Uterus (tissue), 4 donors: ENCODE measurements at places on chromosomes 6 and 20. TPM values are rescaled to one million over a fixed set of nuclear protein-coding genes. Genes with fewer than 3 reads are reported as not detected.

Gene PHACTR1
- total RNA-seq: 2.4 TPM

Gene SLC22A3
- 33.5 TPM for total RNA-seq

Gene PI3
- total RNA-seq: not detected

Gene AVP
- not detected for total RNA-seq

Gene NFATC2
- total RNA-seq: 12.1 TPM

Gene GNRH2
- not detected for total RNA-seq

- DNase-seq: no peak
- no peaks in the 10 kb centered on the region for H3K27me3 ChIP-seq
- H3K27ac ChIP-seq: no peak overlapping the region
- H3K4me1 ChIP-seq: no peaks in the 10 kb centered on the region
- peaks cover 4% of the 10 kb centered on the region for H3K36me3 ChIP-seq
Measured at GRCh38 chr6:142005021-142005420, 127.7 kb upstream of the GJE1 start.

- DNase-seq: no peak
- no peaks in the 10 kb centered on the region for H3K36me3 ChIP-seq
- no peak overlapping the region for H3K4me3 ChIP-seq
- no peaks in the 10 kb centered on the region for H3K27me3 ChIP-seq
Measured at GRCh38 chr6:31070711-31071197, 41.6 kb downstream of the C6orf15 start.

- H3K4me3 ChIP-seq: no peak overlapping the region
- H3K4me1 ChIP-seq: no peaks in the 10 kb centered on the region
- H3K27ac ChIP-seq: no peak overlapping the region
- DNase-seq: no peak
Measured at GRCh38 chr6:90811596-90812226, 224.8 kb upstream of the MAP3K7 start.

- H3K27ac ChIP-seq: no peak overlapping the region
- H3K4me3 ChIP-seq: no peak overlapping the region
- no peaks in the 10 kb centered on the region for H3K27me3 ChIP-seq
- DNase-seq: no peak
- H3K36me3 ChIP-seq: no peaks in the 10 kb centered on the region
- H3K4me1 ChIP-seq: no peaks in the 10 kb centered on the region
Measured at GRCh38 chr6:63964366-63964765, 328.8 kb downstream of the PHF3 start.

- H3K27me3 ChIP-seq: no peaks in the 10 kb centered on the region
- H3K4me3 ChIP-seq: no peak overlapping the region
- no peaks in the 10 kb centered on the region for H3K36me3 ChIP-seq
- no peaks in the 10 kb centered on the region for H3K4me1 ChIP-seq
- DNase-seq: no peak
- no peak overlapping the region for H3K27ac ChIP-seq
Measured at GRCh38 chr6:128432394-128432793, 88.0 kb downstream of the PTPRK start.

DNA sequence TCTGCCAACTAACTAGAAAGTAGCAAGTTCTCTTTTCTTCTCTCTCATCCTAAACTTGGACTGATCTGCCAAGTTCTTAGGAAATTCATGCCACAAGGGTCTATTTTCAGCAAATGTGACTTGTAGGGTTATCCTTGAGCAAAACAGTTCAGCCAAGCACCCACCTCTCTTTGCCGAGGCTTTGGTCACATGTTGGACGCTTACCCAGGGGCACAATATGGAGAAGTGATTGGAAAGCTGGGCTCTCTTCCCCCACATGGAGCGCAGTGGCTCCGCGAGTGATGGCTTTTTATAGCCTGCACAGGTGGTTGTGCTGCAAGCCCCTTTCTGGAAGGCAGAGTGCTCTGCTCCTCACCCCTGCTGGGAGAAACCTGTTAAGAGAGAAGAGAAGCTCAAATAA, 47.7 kb upstream of the FNDC1 start:
- no peaks in the 10 kb centered on the region for H3K27me3 ChIP-seq
- H3K4me3 ChIP-seq: no peak overlapping the region
- H3K27ac ChIP-seq: no peak overlapping the region
- no peaks in the 10 kb centered on the region for H3K4me1 ChIP-seq

- no peaks in the 10 kb centered on the region for H3K36me3 ChIP-seq
- no peak overlapping the region for H3K27ac ChIP-seq
- no peaks in the 10 kb centered on the region for H3K27me3 ChIP-seq
- no peak overlapping the region for H3K4me3 ChIP-seq
Measured at GRCh38 chr6:56593801-56594318, 48.8 kb downstream of the DST start.

DNA sequence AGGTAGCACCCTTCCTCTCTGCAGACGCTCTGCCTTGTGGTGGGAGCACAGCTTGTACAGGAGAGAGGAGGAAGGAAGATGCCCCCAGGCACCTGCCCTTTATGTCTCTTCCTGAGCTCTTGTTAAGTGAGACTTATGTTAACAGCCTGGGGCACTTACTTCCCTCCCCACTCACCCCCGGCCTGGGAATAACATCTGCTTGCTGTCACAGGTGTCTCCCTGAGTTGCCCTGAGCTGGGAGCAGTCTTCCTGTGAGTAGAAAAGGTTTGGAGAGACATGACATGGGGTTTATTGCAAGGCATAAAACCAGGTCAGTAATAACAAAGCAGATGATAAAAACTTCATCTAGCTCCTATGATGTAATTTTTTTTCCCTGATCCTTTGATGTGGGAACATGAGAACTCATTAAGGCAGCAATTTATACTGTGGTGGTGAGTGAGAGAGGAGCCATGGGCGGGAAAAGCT, 1.9 kb downstream of the SSTR4 start:
- DNase-seq: no peak
- H3K4me1 ChIP-seq: no peaks in the 10 kb centered on the region
- no peak overlapping the region for H3K27ac ChIP-seq
- no peaks in the 10 kb centered on the region for H3K36me3 ChIP-seq
- H3K27me3 ChIP-seq: no peaks in the 10 kb centered on the region

DNA sequence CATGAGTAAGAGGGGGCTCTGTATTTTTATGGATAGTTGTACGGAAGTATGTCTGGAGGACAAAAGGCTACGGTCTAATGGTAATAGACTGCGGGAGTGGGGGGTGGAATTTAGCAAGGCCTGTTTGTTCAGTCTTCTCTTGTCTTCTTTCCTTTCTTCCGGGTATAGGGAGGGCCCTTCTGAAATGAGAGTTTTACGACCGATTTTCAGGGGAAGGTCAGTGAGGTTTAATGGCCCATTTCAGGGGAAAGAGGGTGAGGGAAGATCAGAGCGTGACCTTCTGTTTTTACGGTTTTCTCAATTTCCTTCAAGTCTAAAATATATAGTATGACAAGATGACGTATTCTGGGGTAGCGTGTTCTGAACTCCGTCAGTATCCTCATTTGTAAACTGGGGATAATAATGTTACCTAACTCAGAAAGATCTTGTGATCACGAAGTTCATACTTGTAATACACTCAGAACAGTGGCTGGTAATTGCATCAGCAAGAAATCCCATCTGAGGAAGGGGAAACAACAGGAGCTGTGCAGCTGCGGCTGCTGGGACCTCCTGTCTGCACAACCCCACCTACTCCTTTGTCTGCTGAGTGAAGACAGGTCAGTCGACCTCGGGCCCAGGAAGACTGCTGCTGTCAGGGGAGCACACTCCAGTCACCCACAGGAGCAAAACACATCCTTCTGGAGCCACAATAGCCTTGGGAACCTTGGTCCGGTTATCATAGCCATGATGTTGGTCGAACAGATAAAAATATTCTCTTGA, 90.4 kb downstream of the MAP3K7 start:
- no peaks in the 10 kb centered on the region for H3K36me3 ChIP-seq
- no peak for DNase-seq
- no peaks in the 10 kb centered on the region for H3K4me1 ChIP-seq
- H3K4me3 ChIP-seq: no peak overlapping the region

DNA sequence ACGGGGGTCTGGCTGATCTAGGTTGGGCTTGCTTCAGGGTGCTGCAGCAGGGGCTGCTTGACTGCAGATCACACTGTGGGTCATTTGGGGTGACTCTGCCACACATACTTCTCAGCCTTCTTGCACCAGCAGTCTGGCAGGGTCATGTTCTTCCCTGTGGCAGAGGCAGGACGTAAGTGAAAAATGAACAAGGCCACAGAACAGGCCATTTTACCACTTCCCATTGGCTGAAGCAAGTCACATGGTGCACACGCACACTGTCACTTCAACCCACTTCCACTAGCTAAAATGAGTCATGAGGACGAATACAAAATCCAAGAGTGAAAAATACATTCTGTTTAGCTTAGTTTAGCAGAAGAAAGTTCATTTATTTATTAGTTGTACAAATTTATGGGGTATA, 168.6 kb upstream of the GGTLC1 start:
- no peaks in the 10 kb centered on the region for H3K27me3 ChIP-seq
- no peaks in the 10 kb centered on the region for H3K36me3 ChIP-seq
- H3K27ac ChIP-seq: no peak overlapping the region
- no peaks in the 10 kb centered on the region for H3K4me1 ChIP-seq

DNA sequence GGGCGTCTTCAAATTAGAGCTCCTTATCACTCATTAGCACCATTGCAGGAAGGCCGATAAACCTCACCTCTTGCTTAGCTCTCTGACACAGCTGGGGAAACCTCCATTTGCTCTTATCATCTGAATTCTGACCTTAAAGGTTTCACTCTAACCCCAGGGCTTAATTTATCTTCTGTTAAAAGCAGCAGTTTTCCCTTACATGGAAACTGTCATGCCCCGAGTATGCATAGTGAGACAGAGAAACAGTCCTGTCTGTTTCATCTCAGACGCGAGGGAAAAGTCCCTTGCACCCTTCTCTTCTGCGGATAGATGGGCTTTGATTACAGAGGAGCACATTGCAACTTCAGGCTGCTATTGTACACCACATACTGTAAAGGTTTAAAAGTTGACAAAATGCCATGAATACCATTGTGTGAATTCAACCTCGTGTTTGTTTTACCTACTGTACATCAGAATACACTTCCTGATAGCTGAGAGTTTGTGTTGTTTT, 191.5 kb upstream of the BMP2 start:
- H3K4me1 ChIP-seq: no peaks in the 10 kb centered on the region
- no peaks in the 10 kb centered on the region for H3K36me3 ChIP-seq
- no peak overlapping the region for H3K27ac ChIP-seq

- H3K36me3 ChIP-seq: no peaks in the 10 kb centered on the region
- no peaks in the 10 kb centered on the region for H3K27me3 ChIP-seq
- no peak overlapping the region for H3K4me3 ChIP-seq
- H3K4me1 ChIP-seq: no peaks in the 10 kb centered on the region
Measured at GRCh38 chr6:79546186-79546585, 9.0 kb upstream of the LCA5 start.

- H3K4me3 ChIP-seq: no peak overlapping the region
- no peak for DNase-seq
- no peaks in the 10 kb centered on the region for H3K4me1 ChIP-seq
- peak overlapping the region; percentile 97 for H3K27ac ChIP-seq
- no peaks in the 10 kb centered on the region for H3K27me3 ChIP-seq
Measured at GRCh38 chr6:109006818-109007217, 87.8 kb downstream of the SESN1 start.

DNA sequence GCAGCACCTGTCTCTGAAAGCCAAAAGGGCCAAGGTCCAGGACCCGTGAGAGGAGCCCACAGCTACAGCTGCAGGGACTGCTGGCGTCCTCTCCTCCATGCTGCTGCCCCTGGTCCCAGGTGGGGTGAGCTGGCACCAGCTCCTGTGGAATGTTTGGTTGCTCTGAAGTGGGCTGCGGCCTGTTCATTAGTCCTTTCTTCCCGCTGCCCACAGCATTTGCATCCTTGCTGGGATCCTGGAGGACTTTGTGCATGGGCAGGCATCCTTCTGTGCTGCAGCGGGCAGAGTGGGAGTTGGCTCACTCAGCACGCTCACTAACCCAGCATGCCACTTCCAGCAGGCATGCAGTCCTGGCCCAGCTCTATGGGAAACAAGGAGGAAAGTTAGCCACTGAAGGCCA, 76.4 kb downstream of the DHX35 start:
- no peaks in the 10 kb centered on the region for H3K36me3 ChIP-seq
- H3K4me1 ChIP-seq: no peaks in the 10 kb centered on the region
- H3K27me3 ChIP-seq: no peaks in the 10 kb centered on the region
- no peak for DNase-seq

GRCh38 chr6:99836471-99836870, 157.6 kb downstream of the MCHR2 start:
- H3K36me3 ChIP-seq: no peaks in the 10 kb centered on the region
- no peak overlapping the region for H3K27ac ChIP-seq
- H3K27me3 ChIP-seq: no peaks in the 10 kb centered on the region
- no peaks in the 10 kb centered on the region for H3K4me1 ChIP-seq
- no peak overlapping the region for H3K4me3 ChIP-seq

DNA sequence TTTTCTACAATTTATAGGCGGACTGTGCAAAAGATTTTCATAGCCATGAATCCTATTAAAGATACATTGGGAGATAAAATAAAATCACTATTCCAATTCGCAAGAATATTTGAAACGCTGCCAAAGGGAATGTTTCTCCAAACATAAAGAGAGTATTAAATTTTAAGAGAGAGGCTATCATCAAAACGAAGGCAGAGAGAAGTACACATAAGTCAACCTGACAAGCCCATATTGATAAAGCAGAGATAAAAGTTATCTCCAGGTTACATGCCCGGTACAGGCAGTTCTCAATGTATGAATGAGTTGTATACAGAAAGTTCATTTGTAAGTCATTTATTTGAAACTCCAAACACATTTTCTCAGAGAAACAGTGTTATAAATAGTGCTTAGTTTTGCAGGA, 193.1 kb downstream of the ATXN1 start:
- H3K36me3 ChIP-seq: no peaks in the 10 kb centered on the region
- H3K4me1 ChIP-seq: no peaks in the 10 kb centered on the region
- no peaks in the 10 kb centered on the region for H3K27me3 ChIP-seq
- H3K27ac ChIP-seq: no peak overlapping the region

GRCh38 chr6:90229331-90230010, 67.2 kb downstream of the BACH2 start:
- no peak overlapping the region for H3K4me3 ChIP-seq
- H3K4me1 ChIP-seq: no peaks in the 10 kb centered on the region
- H3K36me3 ChIP-seq: no peaks in the 10 kb centered on the region
- no peaks in the 10 kb centered on the region for H3K27me3 ChIP-seq
- H3K27ac ChIP-seq: no peak overlapping the region

GRCh38 chr20:50374541-50375078, 135.6 kb upstream of the PTPN1 start:
- H3K4me1 ChIP-seq: no peaks in the 10 kb centered on the region
- H3K27me3 ChIP-seq: no peaks in the 10 kb centered on the region
- H3K27ac ChIP-seq: no peak overlapping the region
- DNase-seq: no peak

DNA sequence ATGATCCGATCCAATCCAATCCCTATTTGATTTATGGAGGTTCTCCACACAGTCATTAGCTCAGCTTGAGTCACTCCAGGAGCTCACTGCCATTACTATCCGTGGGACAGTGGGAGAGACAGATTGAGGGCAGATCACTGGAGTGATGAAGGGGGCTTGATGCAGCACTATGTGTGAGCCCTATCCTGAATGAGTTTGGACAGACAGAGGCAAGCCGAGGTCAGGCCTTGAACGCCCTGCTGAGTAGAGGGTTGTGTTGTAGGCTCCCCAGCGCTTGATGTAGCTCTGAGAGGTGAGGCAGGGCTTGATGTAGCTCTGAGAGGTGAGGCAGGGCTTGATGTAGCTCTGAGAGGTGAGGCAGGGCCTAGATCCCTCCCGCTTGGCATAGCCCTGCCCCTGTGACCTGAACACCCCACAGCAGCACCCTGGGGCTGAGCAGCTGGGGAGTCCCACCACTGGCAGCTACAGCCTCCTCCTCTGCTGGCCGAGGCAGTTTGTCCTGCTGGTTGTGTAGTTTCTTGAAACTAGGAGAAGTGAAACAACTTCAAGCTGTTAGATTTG, 58.7 kb downstream of the ZFAND3 start:
- H3K4me1 ChIP-seq: peaks cover 5% of the 10 kb centered on the region
- H3K27me3 ChIP-seq: no peaks in the 10 kb centered on the region
- DNase-seq: no peak
- H3K4me3 ChIP-seq: no peak overlapping the region
- no peak overlapping the region for H3K27ac ChIP-seq
